GM13977 (cell line): ENCODE measurements at places on chromosomes 16 and 17.

DNA sequence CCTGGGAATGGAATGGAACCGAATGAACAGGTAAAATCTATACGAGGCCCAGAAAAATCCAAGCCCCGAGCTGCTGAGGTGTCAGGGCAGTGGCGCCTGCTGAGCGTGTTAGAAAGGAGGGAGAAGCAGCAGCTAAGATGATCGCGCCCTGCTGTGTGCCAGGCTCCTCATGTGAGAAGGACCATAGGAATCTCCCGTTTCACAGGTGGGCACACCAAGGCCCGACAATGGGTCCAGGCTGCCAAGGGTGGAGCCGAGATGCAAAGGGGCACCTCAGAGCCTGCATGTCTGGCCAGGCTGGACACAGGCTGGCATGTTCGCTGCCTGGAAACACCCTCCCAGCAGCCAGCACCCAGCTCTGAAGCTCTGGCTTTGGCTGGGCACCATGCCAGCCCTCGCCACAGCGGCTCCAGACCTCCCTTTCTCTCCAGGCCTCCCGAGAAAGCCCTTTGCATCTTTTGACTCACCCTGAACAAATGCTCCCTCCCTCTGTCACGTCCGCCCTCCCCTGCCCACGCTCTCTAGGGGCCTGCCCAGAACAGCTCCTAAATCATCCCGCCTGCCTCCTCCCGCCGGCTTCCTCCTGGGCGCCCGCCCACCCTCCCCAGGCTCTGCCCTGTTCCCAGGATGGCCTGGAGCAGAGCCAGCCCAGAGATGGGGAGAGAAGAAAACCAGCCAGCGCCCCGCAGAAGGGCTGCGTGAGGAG, 217.8 kb upstream of the GSE1 start:
- DNase-seq, result peak; percentile 65

DNA sequence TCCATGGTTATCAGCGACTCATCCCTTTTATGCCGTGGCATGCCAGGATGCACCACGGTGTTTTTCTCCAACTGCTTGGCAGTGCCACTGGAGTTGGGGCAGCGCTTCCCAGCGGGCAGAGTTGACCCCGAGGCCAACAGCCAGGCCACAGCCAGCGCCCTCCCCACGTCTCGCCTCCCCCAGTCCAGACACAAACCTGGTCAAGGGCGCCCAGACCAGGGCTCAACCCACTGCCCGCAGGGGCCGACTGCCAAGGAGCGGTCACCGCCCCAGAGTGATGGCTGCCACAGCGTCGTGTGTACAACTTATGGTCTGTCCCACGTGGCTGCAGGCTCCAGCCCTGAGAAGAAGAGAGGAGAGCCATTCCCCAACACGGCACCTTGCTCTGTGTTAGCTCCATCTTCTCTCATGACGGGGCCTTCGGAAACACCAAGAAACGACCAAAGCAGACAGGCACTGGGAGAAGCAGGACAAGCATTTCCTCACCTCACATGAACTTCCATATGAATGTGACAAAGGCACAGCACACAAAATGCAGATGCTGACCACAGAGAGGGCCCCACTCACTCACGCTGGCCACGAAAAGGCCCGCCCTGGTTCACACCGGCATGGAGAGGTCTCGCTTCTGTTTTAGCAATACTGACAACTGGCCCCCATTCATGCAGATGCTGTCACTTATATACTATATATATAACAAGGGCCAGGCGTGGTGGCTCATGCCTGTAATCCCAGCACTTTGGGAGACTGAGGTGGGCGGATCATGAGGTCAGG, 27.0 kb downstream of the AXIN1 start:
- no peak for DNase-seq

DNA sequence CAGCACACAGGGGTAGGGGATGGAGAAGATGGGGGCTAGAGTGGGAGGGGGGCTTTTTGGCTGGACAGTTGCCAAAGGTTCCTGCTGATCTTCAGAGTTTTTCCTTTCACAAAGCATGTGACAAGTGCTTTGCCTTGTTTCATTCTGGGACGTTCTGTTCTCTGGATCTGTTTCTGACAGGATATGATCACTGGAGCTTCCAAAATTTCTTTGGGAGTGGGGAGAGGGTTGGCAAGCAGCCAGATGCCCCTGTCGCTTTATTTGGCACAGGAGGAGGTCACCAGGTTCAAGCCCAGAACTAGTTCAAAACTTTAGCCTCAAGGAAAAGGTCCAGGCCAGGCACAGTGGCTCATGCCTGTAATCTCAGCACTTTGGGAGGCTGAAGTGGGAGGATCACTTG, 68.5 kb upstream of the TBX2 start:
- no peak for DNase-seq

- peak; percentile 24 for DNase-seq
Measured at GRCh38 chr17:35745246-35745645, 7.8 kb downstream of the GAS2L2 start.

DNA sequence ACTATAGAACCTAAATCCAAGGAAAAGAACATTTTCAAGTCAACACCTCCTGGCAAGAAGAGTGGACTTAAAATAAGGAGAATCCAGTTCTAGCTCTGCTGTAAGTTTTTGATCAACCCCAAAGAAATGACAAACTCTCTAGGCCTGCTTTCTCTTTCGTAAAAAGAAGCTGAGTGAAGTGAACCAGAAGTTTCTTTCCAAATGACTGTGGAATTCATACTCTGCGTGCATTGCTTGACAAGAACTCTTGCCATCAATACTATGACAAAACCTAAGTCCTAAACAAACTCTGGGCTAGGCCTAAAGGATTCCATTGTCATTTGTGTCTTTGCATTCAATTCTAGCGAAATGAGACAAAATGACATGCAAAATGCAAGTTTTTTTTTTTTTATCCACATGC, 187.5 kb upstream of the SOX9 start:
- no peak for DNase-seq

- no peak for DNase-seq
Measured at GRCh38 chr17:19457046-19457445, 46.0 kb downstream of the RNF112 start.

DNA sequence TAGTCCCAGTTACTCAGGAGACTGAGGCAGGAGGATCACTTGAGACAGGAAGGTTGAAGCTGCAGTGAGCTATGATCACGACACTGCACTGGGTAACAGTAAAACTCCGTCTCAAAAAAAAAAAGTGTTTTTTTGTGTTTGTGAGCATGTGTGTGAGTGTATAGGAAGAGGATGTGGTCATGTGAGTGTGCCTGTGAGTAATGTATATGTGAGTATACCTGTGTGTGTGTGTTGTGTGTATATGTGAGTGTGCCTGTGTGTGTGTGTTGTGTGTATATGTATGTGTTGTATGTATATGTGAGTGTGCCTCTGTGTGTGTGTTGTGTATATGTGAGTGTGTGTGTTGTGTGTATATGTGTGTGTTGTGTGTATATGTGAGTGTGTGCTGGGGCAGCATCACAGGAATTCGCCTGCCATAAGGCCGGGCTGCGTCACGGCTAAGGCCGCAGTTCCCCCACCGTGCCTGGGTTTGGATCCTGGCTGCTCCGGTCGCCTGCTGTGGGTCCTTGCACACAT, 21.4 kb upstream of the NPTX1 start:
- DNase-seq, result no peak

- no peak for DNase-seq
Measured at GRCh38 chr16:82655720-82656490, 29.1 kb downstream of the CDH13 start.

DNA sequence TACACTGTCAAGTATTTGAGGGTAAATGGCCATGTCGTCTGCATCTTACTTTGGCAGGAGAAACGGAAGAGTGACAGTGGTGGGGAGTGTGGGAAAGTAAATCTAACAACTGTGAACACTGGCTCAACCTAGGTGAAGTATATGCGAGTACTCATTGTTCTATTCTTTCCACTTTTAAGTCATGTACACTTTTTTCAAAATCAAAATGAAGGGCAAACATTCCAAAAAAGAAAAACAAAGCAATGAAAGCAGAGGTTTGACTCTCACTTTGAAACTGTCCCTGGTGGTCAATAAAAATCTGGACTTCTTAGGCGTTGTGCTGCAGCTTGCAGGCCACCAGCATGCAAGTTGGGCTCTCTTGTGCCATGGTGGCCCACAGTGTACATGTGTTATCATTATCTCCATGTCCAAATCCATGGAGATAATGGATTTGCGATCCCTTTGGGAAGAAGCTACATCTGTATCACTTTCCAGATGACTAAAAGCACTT, 32.7 kb downstream of the STAT5B start:
- DNase-seq, result no peak

DNA sequence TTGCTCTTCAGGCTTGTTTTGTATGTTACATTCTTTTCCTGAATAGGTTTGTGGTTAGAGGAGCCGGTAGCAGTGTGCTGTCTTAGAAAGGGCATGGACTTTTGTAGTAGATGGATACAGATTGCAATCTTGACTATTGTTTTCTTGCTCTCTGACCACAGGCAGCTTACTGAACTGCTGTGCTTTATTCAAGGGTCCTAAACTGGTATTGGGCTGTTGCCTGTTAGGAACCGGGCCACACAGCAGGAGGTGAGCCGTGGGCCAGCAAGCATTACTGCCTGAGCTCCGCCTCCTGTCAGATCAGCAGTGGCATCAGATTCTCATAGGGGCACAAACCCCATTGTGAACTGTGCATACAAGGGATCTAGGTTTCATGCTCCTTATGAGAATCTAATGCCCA, 373.9 kb downstream of the CPPED1 start:
- DNase-seq, result no peak

DNA sequence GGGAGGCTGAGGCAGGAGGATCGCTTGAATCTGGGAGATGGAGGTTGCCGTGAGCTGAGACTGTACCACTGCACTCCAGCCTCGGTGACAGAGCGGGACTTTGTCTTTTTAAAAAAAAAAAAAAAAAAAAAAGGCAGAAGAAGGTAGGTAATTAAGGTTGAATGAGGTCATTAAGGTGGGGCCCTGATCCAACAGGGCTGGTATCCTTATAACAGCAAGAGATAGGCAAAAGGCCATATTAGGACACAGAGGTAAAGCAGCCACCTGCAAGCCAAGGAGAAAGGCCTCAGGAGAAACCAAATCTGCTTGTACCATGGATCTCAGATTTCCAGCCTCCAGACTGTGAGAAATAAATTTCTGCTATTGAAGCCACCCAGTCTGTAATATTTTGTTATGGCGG, 60.3 kb downstream of the SPAG9 start:
- DNase-seq, result no peak

- no peak for DNase-seq
Measured at GRCh38 chr17:66970140-66970539, 5.6 kb downstream of the CACNG4 start.
